Dorsolateral prefrontal cortex (tissue), 122 donors: ENCODE measurements at places on chromosomes 6 and 20.
A peak's percentile ranks its signal among the peaks of the same experiment; 100 is the strongest.

- no peak for DNase-seq
Observed at GRCh38 chr20:63352811-63353221, 8.3 kb downstream of the CHRNA4 start.

- DNase-seq, result peak; percentile 50
Observed at GRCh38 chr6:37354526-37355384, 972 bp downstream of the RNF8 start.

DNA sequence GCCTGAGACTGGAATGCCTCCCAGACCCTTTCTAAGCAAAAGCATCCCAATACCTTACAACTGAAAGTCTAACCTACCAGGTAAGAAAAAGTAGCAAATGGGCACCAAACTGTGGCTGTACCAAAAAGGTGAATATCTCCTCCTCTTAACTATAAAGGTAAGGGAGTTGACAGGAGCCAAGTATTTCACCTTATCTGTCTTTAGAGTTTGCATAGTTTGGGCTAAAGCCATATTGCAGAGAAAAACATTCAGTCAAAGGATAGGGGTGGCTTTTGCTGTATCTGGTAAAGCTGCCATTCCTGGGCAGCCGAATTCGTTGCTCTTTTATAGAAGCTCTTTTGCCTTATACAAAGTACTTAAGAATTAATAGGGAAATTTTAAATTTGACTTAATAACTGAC is 38.1 kb downstream of the PHF3 start:
- DNase-seq, result no peak

DNA sequence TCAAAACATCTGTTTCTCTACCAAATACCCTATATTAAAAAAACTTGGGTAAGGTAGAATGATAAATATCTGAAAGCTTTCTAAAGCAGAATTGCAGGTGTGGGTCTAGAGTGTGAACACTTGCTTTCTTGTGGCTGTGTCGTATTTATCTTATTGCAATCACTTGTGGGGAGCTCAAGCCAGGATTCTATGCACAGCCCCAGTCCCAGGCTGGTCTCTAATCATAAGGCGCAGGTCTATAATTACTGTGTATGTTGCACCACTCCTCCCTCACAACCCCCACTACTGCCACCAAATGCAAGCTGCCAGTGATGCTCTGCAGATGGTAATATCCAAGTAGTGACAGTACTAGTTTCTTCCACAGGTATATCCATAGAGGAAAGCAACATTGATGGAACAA is 2.2 kb upstream of the E2F3 start:
- DNase-seq, result no peak

GRCh38 chr20:34872622-34873224 is at the start of gene GGT7:
TSS of gene GGT7 (minus strand) at chr20:34872856. CDS start at chr20:34872815, 41 bp downstream.
- DNase-seq, result peak; percentile 89

- DNase-seq, result peak; percentile 73
Observed at GRCh38 chr20:2946988-2947961, 74.0 kb downstream of the PTPRA start.

- no peak for DNase-seq
Observed at GRCh38 chr6:89675949-89676748, 37.6 kb upstream of the LYRM2 start.

DNA sequence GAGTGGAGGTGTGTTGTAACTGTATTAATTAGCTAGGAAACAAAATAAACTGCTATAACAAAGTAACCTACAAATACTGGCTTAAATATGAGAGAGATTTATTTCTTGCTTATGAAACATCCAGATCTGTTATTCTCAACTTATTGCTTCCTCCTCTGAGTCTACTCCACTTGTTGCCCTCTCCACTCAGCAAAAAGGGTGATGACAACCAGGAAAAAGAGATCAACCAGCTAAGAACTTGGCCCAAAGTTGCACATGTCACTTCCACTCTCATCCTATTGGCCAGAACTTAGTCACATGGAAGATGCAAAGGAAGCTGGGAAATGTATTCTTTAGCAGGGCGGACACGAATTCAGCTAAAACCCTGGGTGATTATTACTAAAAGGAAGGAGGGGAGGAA is 5.2 kb upstream of the TP53RK start:
- DNase-seq, result no peak

- DNase-seq, result no peak
Observed at GRCh38 chr6:159473475-159474263, 219.4 kb downstream of the SOD2 start.

DNA sequence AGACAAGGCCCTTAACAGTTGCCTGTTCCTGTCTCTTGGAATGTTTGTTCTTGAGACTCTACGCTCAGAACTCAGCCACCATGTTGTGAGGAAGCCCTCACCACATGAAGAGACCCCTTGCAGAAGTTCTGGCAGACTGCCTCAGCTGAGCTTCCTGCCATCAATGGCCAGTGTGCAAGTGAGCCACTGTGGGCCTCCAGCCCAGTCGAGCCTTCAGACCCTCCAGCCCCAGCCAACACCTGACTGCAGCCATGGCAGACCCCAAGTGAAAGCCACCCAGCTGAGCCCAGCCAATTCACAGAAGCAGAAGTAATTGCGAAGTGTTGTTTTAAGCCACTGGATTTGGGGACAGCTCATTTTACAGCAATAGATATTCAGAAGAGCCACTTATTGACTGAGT is 78.3 kb downstream of the SNX5 start:
- no peak for DNase-seq

GRCh38 chr20:13898012-13898612 is 92.3 kb downstream of the SEL1L2 start:
- no peak for DNase-seq

DNA sequence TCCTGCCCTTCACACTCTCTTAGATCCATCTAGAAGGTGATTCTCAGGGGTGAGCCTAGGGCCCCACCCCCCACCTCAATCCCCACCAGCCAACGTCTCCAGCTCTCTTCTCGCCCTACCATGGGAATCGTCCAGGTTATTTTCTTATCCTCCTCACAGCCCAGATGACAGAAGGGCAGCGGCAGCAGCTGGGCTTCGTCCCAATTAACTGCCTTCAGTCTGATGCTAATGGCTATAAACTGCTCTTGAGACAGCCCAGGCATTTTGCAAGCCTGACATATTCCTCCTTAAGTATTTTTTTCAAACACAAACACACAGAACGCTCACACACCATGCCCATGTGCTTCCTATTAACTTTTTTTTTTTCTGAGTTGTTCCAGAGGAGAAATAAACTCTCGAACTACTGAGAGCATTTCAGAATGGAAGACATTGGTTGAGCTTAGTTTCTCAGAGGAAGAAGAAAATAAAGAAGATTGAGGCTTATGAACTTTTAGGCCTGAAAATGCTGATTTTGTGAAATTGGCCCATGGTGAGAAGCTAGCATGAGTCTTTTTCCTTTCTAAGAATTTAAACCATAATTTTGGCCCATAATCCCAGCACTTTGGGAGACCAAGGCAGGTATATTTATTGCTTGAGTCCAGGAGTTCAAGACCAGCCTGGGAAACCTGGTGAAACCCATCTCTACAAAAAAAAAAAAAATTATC is 124.6 kb downstream of the EYA2 start:
- DNase-seq, result no peak

GRCh38 chr20:54000914-54001313 is 69.5 kb downstream of the BCAS1 start:
- DNase-seq, result no peak
